Stimulated activated CD8-positive, alpha-beta memory T cell treated with anti-CD3 and anti-CD28 coated beads, Interleukin-7, amount 100 ng/mL, for 1 hour (primary cell): ENCODE measurements at places on chromosomes 1 and 21.
A peak's percentile ranks its signal among the peaks of the same experiment; 100 is the strongest.

DNA sequence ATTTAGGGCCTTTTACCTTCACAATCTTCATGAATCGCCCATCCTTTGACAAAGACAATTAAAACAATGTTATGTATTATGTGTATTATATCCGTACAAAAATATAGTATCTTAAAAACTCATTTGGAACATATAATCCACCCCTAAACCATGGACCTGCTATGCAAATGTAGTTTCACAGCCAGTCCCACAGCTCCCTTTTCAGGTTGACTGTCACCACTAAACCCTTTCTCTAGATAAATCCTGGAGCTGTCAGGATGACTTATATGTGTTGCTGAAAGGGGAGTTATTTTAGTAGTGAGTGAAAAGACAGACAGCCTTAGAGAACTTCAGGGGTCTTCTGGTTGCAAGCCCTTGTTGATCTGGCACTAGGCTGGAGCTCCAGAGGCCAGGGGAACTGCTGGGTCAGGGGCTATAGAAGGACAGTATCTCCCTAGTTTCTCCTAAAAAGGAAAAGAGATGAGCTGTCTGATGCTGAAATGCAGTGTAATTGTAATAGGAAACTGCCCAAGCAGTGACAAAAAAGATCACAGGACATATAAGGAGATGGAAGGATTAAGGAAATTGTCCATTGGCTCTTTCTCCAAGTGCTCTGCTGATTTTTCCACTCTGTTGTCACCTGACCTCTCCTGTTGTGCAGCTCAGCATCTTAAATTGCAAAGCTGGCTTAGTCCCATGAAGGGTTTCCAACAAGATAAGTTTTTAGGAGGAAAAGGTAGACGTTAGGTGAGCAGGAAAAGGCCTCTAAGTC, 127.7 kb downstream of the S1PR1 start:
- DNase-seq = no peak

- DNase-seq = no peak
Measured at GRCh38 chr1:119910618-119911017, 14.3 kb upstream of the ADAM30 start.

GRCh38 chr1:173360487-173361063, 116.6 kb upstream of the PRDX6 start:
- DNase-seq = no peak

DNA sequence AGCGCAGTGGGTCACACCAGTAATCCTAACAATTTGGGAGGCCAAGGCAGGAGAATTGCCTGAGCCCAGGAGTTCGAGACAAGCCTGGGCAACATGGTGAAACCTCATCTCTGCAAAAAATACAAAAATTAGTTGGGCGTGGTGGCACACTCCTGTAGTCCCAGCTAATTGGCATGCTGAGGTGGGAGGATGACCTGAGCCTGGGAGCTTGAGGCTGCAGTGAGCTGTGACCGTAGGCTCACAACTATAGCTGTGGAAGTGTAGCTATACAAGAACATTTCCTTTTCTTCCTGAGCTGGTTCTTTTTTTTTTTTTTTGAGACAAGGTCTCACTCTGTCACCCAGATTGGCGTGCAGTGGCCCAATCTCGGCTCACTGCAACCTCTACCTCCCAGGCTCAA, 19.1 kb upstream of the ZNF697 start:
- no peak for DNase-seq

GRCh38 chr21:29018540-29018939, 609 bp downstream of the RWDD2B start:
- DNase-seq = no peak

DNA sequence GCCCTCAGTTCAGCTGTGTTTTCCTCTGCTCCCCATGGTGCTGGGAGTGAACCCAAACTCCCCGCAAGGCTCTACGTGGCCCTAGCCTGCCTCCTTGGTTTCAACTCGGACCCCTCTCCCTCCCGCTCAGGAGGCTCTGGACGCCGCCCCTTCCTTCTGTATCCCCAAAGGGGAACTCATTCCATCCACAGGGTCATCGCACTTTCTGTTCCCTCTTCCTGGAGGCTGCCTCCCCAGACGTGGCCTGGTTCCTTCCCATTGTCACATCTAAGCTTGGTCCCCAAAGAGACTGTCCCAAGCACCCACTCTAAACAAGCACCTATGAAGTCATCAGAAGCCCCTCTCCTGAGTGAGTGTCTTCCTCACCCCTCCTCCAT, 10.9 kb downstream of the KCNAB2 start:
- DNase-seq = no peak

DNA sequence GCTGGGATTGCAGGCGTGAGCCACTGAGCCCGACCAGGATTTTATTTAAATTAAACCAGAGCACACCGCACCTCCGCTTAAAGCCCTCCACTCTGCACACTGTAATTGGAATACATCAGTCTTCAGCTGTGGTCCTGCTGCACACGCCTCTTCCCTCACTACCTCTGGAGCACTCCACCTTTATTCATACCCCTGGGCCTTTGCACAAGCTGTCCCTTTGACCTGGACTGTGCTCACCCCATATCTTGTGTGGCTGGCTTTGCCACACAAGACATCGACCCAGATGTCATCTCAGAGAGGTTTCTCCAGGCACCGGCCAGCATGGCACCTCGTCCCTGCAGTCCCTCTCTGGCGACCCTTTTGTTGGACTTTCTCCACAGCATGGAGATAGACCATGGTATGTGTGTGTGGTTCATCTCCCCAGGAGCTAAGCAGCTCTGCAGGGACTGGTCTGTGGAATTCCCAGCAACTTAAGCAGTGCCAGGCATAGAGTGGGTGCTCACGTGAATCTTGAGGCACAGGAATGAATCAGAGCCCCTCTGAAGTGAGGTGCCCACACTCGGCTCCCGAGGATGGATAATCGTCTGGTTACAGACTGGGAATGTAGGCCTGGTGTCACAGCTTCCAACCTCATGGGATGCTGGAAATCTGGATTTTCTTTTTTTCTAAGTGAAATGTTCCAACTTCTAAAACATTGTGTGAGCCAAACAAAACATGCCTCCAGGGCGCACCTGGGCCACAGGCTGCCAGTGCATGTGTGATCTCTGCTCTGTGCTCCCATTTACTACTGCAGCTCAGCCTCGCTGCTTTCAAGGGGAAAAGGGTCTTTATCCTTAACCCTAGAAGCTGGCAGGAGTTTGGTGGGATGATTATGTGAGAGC, 61.9 kb downstream of the EVA1C start:
- DNase-seq = no peak

DNA sequence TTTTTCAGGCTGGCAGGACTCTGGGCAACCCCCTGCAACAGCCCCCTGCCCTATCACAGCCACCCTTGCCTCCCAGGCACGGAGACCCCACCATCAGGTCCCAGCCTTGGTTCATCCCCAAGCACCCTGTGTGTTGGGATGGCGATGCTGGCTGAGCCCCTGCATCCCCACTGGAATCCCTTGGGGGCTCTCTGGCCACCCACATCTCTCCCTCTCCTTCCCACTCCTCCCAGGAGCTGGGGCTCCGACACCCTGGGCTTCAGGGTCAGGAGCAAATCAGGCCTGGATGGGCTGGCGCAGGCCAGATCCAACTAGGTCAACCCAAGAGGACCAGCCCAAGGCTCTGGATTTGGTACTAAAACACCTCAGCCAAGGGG, 25.9 kb downstream of the COL6A1 start:
- no peak for DNase-seq

DNA sequence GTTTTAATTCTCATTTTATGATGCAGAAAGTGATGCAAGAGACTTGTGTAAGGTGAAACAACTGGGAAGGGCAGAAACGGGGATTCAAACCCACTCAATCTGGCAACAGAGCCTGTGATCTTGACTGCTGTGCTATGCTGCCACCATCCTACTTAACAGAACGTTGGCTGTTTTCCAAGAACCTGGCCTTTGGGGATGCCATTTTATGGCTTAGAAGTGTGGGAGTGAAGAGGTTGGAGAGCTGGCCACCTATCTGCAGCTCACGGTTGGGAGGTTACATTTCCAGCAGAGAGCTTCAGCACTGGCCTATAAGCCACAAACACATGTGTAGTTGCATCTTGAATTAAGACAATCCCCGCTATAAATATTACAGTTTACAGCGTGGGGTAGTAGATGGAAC, 235.3 kb downstream of the PRDM2 start:
- no peak for DNase-seq

DNA sequence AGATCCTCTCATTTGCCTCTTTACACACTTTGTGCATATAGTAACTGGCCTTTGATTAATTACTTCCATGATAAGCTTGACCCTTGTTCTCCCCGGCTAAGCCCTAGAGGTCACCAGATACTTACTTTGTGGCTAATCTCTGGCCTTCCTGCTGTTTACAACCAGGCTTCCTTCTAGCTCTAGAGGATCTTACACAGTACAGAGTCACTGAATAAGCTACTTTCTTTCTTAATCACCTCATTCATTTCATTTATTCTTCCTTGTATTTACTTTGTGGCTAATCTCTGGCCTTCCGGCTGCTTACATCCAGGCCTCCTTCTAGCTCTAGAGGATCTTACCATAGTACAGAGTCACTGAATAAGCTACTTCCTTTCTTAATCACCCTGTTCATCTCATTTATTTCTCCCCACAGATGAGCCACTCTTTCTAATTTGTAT, 144.3 kb upstream of the C1orf21 start:
- no peak for DNase-seq

DNA sequence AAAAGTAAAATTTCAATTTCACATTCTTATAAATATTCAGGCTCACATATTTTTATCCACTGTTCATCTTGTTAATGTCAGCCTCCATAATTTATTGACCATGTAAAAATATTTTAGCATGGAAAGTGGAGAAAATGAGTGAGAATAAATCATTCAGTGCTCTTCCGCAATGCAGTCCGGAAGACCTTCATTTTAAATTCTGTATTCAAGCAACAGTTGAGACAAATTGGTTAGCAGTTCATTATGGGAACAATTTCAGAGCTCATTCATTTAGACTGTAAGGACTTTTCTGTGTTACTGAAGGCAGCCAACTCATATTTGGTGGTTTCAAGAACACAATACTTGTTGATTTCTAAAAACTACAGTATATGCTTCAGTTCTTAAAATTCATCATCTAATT, 97.8 kb downstream of the TYW3 start:
- DNase-seq = no peak

DNA sequence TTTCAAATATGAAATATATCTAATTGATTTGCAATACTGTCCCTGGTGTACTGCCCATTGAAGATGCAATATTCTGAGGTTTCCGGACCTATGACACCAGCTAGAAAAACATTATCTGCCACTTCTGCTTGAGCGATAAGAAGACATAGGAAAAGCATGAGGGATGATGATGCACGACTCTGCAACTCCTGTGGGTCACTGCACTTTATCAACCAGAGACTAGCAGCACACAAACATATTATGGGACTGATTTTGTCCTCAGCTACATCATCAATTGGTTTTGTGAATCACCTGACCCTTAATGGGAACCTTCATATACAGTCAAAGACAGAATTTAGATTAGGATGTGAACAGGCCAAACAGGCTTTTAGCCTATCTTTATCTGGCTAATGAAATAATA, 13.8 kb upstream of the KCNA3 start:
- no peak for DNase-seq

- no peak for DNase-seq
Measured at GRCh38 chr1:115184951-115185331, 95.6 kb upstream of the TSPAN2 start.

GRCh38 chr1:155044812-155045657, 6.1 kb upstream of the ADAM15 start:
- no peak for DNase-seq

GRCh38 chr1:166489670-166490436, 323.1 kb upstream of the FAM78B start:
- DNase-seq = no peak

DNA sequence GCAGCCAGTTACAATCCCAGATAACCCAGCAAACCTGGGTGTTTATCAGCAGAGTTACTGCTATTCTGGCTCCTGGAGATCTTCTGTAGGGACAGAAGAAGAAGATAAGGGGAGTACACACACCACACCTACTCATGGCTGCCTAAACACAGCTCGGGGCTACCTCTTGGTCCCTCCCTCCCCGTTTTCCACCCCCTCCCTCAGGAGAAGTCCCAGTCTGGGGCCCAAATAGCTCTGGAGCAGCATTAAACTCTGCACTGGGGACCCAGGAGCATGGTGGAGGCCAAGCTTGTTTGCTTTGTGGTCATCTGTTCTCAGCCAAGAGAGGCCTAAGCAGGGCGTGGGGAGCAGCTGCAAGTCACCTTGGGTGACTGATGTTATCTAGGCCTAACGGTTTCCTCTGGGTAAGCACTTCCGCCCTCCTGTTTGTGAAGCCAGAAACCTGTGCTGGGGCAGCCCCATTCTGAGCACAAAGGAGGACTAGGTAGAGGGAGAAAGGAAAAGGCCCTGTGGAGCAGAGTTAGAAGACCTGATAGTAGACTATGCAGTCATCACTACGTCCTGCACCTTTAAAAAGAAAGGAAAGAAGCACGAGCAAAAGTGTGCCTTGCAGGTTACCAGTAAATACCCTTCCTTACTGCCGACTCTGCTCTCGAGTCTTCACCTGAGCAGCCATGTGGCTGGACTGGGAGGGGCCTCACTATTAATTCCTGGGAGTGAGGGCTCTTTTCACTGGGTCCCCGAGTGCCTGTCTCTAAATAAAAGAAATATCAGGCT, 2.0 kb upstream of the RCSD1 start:
- DNase-seq = peak; percentile 38

DNA sequence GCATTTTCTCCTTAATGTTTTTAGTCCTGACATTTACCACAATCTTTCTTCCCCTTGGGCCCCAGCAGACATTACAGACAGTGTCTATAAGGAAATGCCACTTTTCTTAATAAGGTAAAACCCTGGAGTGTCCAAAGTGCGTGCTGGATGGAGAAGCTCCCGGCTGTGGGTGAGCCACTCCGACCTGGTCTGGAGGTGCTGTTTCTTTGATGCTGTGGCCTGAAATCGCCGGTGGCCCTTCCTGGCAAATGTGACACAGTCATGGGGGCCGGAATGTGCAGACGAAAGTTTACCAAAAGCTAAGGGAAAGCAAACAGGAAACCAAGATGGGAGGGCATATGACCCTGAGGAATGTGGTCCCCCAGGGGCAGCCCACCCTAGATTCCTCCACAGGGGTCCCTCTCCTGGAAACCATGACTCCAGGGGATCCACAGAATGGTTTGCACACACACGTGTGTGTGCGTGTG, 77.9 kb downstream of the FHAD1 start:
- no peak for DNase-seq

DNA sequence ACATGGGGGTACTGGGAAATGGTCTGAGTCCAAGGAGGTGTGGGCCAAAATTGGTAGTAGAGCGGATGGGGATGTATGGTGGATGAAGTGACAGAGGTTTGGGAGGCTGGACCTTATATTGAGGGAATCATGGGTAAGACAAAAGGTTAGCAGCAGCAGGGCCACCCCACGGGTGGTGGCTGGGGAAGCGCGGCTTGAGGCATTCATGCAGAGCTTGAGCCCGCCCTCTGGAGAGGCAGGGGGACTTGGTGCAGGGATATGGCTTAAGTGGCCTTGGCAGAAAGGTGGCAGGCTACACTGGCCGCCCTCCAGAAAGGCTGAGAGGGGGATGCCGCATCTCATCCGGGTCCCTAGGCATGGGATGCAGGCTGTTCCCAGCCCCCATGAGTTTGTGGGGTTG, 31.5 kb downstream of the HMGB4 start:
- no peak for DNase-seq
